Kasumi-1 (cell line): ENCODE measurements at places on chromosomes 11 and 22.

GRCh38 chr11:124673333-124674167, at the start of the genes SIAE and SPA17:
Gene SIAE, minus strand, starts transcription at chr11:124673739. Its CDS starts 31 bp downstream, at chr11:124673708.
Gene SPA17, plus strand, starts transcription at chr11:124673904. Its CDS starts 1,361 bp downstream, at chr11:124675265.
- DNase-seq = peak; percentile 86

DNA sequence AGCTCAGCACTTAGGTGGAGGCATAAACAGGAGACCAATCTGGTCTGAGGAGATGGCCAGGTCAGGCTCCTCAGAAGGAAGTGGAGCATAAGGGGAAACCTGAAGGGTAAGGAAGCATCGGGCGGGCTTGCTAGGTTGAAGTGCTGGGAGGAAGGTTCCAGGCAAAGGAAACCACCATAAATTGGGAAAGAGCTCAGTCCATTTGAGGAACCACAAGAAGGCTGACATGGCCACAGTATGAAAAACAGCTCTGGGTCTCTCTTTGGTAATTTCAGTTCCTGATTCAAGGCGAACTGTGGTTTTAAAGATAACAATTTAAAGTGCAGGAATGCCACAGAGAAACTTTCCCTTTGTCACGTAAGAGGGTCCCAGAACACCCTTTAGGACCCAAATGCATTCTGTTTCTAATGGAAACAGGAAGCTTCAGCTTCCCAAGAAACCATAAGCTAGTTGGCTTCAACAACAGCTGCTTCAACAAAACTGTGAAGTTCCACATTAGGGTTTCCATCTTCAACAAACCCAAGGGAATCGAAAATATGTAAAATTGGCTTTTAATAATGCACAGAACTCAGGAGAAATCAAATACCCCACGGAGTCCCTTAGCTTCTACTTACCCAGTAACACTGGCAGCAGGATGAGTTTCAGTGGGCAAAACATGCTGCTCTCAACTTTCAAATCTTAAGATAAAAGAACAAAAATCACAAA, 10.4 kb downstream of the JAML start:
- DNase-seq = peak; percentile 83

GRCh38 chr22:19610518-19611253, 86.5 kb upstream of the CLDN5 start:
- no peak for DNase-seq

- DNase-seq = no peak
Observed at GRCh38 chr11:12386745-12387144, 9.4 kb downstream of the PARVA start.

GRCh38 chr11:76459299-76459698, 14.5 kb downstream of the EMSY start:
- DNase-seq = peak; percentile 18

- DNase-seq = no peak
Observed at GRCh38 chr11:45161252-45162063, 15.0 kb downstream of the PRDM11 start.
